ENCODE measurements at places on chromosomes 5 and 9.
A peak's percentile ranks its signal among the peaks of the same experiment; 100 is the strongest.

DNA sequence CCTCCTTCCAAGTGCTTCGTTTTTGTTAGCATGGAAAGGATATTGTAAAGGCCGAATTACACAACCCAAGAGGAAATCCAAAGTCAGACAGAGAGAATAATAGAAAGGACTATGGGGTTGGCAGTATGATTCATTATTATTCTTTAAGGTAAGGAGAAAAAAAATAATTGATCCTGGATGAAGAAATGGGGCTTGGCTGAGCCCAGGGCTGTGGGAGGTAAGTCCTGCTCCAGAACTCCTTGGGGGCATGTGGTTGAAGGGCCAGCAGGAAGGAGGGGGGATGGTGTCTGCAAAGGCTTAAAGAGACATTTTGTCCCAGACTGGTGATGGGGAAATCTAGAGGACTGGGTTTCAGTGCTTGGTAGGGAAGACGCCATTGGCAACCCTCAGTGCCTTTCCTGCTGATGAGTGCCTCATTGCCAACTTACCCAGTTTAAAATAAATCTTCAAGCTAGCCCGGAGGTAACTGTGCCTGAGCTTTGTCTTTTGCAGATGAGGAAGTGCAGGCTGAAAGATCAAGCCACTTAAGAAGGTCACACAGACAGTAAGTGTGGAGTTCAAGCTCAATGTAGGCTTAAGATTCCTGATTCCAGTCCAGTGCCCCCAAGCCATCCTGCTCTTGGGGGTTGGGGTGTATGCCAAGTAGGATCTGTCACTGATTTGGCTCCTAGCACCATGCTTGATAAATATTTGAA, 30.2 kb downstream of the FOXI1 start:
- DNase-seq: no peak

GRCh38 chr5:177370488-177371119, 12.9 kb downstream of the RGS14 start:
- peak; percentile 91 for DNase-seq

DNA sequence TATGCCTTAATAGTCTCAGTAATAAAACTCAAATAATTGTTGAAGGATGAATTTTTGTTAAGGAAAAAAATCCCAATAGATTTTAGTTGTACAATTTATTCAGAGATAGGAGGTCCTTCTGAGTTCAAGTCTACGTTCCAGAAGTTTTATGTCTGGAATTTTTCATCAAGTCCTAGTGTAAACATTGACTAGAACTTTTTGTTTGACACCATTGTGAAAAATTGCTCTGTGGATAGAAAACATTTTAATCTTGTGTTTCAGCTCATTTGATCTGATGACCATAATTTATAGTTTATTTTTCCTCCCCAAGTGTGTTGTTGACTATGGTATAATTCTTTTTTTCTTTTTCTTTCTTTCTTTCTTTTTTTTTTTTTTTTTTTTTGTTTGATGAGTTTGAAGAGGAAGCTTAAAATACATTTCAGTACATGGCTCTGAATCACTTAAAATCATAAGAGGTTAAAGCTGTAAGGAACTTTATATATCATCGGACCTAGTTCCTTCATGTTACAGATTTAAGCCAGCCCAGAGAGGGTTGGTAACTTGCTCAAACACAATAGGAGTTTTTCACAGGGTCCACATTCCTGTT, 20.7 kb downstream of the ITGA1 start:
- no peak for DNase-seq

DNA sequence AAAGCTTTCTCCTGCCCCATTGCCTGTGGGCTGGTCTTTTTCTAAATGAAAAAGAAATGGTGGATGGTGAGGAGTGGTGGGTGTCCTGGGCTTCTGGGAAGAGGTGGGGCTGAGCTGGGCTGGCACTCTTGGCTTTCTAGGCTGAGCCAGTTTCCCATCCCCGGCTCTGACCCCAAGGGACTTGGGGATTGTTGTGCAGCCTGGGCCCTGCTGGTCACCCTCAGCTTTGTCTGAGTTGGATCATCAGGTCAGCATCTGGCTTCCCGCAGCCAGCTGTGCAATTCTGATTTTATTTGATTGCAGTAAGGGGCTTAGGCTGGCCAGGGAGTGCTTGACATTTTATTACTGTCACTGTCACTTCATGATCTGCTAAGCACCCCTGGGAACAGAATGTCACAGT, 25.3 kb downstream of the GLRA1 start:
- DNase-seq: no peak

- no peak for DNase-seq
These were observed 54.3 kb downstream of the TMC1 start for GRCh38 chr9:72575666-72576065.

- no peak for DNase-seq
These were observed 11.0 kb downstream of the TRIO start for GRCh38 chr5:14153932-14154731.

DNA sequence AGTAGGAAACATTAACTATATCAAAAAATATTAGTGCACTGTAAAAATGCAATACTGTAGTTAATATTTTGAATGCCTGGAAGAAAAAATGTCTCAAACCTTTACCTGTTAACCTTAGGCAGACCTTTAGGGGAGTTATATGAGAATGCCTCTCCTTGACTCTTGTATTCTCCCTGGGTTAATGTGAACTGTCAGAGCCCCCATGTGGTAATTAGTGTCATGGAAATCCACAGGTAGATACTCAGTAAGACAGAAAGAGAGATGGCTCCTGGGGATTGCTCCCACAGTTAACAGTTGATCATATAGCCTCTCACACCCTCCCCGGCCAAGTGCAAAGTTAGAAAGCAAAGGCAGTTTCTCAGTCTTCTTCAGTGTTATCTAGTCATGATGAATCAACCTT, 742.8 kb downstream of the NR2F1-AS1 start:
- DNase-seq: no peak

GRCh38 chr9:82216435-82216834, 227.9 kb downstream of the SPATA31D1 start:
- DNase-seq: no peak

- no peak for DNase-seq
These were observed 303.9 kb upstream of the DAP start for GRCh38 chr5:11064763-11065450.

GRCh38 chr9:76575761-76576160, 116.8 kb downstream of the GCNT1 start:
- no peak for DNase-seq

GRCh38 chr5:30604648-30605262, 588.7 kb upstream of the CDH6 start:
- DNase-seq: no peak

- no peak for DNase-seq
These were observed 212.9 kb downstream of the MAT2B start for GRCh38 chr5:163718272-163718671.

DNA sequence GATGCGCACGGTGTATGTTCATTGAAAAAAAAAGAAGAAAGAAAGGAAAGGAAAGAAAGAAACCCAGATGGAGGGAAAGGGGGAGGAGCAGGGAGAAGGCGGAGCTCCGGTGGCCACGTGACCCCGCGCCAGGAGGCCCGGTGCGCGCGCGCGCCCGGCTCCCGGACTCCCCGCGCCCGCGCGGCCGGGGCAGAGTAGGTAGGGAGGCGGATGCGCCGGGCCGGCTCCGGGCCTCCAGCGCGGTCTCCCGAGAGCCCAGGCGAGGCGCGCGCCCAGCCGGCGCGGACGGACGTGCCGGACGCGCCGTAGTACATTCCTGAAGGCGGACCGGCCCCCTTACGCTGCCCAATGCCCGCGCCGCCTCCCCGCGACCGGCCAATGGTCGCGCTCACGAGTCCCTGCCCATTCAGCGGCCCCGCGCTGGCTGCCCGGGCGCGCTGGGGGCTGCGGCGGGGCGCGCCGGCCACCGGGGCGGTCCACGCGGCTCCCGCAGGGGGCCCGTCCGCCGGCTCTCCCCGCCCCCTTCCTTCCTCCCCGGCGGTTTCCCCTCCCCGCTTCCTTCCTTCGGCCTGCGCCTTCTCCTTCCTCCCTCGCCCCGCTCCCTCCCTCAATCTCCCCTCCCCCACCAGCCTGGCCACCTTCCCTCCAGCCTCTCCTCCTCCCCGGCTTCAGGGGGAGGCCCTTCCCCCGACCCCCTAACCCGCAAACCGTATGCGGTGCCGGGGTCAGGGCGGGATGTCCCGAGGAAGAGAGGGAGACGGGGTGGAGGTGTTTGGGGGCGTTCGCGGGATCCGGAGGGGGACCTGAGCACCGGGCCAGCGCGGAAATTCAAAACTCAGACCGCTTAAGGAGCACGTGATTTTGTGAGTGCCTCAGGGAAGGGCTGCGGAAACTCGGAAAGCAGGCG, 5.8 kb downstream of the PTCH1 start:
- peak; percentile 97 for DNase-seq

DNA sequence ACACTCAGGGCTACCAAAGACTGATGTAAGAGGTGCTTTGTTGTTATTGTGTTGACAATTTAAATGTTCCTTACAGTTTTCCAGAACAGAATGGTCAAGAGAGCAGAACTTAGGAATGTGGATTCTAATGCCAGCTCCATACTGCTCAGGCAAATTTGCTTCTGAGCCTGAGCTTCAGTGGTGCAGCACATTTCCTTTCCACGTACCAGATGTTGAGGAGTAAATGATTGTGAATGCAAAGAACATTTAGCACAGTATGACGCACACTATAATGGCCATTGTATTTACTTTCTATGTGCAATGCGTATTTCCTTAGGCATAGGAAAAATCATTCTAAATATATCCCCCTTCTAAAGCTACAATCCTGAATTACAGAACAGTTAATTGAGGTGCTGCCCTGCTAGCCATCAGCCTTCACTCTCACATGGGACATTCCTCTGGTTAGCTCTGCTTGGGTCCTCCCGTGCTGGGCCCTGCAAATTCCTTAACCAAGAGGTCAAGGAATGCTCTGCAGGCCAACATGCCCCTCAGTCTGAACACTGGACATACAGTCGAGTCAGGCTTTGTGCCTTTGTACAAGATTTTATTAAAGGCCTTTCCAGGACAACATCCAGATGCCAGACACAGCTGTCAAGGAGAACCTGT, 21.1 kb upstream of the TMEM174 start:
- DNase-seq: no peak

DNA sequence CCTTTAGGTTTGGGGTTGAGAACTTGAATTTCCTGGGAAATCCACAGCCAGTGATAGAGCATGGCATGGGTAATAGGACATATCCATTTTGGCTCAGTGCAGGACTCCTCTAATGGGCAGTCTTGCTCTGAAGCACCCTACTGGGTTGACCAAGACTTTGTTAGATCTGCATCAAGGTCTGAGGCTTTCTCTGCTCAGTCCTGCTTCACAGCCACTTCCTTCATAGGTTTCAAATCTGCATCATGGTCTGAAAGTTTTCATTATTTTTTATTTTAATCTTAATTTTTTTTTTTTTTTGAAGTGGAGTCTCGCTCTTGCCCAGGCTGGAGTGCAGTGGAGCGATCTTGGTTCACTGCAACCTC, 36.5 kb downstream of the KIF2A start:
- DNase-seq: no peak

All from type B pancreatic cell (in vitro differentiated cells).